H9 (cell line): ENCODE measurements at places on chromosomes 4 and X.
A peak's percentile ranks its signal among the peaks of the same experiment; 100 is the strongest.

DNA sequence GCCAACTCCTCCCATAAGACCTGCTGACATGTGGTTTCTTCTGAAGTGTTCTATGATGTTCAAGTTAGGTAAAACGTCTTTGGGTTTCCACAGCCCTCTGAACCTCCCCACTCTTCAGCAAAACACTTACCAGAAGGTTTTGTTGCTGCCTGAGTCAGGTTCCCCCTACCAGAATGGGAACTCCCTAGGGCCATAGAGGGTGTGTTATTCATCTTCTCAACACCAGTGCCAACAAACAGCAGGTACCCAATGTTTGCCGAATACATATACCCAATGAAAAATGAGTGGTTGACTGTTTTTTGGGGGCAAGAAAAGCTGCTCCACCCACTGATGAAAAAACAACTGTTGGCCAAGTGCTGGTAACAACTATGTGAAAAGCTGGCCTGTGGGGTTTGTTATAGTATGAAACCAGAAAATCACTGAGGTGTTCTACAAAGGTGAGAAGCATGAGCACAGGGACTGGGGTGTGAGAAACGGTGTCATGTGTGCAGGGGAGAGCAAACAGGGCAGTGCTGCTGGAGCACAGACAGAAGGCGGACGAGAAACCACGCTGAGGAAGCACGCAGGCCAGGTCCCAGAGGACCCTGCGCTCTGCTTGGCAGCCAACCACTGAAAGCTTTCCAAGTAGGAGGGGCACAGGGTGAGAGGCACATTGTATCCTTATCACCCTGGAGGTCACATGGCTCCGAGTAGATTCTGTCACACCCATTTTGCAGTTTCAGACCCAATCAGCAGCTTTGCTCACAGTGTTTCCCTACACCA, 28.8 kb downstream of the ATP8A1 start:
- H3K27ac ChIP-seq: no peak overlapping the region
- H3K27me3 ChIP-seq: no peaks in the 10 kb centered on the region
- DNase-seq: peak; percentile 29
- no peak overlapping the region for H3K4me3 ChIP-seq

GRCh38 chrX:121160987-121161386, 113.6 kb downstream of the GLUD2 start:
- H3K4me1 ChIP-seq: no peaks in the 10 kb centered on the region
- no peaks in the 10 kb centered on the region for H3K36me3 ChIP-seq
- DNase-seq: no peak

GRCh38 chr4:20192736-20193135, 59.0 kb upstream of the SLIT2 start:
- no peaks in the 10 kb centered on the region for H3K4me1 ChIP-seq
- no peak overlapping the region for H3K27ac ChIP-seq
- no peak for DNase-seq
- no peak overlapping the region for H3K4me3 ChIP-seq
- H3K27me3 ChIP-seq: no peaks in the 10 kb centered on the region

- no peak overlapping the region for H3K4me3 ChIP-seq
- no peaks in the 10 kb centered on the region for H3K36me3 ChIP-seq
- H3K27me3 ChIP-seq: no peaks in the 10 kb centered on the region
- no peaks in the 10 kb centered on the region for H3K4me1 ChIP-seq
Observed at GRCh38 chr4:77852892-77853495, 9.6 kb upstream of the MRPL1 start.

DNA sequence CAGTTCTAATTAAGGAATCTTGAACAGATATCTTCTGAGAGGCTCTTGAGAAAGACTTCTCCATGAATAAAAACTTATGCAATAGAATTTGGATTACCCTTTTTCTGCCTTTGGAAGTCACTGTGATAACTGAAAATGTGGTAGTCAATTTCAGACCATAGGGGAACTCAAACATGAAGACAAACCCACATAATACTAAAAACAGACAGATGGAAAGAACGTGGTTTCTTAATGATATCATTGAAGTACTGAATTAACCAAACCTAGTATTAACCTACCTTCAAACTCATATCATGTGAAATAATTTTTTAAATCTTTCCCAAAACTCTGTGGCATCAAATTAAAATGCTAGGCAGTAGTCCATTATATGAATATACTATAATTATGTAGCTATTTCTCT, 153.5 kb downstream of the CAMK2D start:
- no peak overlapping the region for H3K27ac ChIP-seq
- H3K27me3 ChIP-seq: no peaks in the 10 kb centered on the region
- no peaks in the 10 kb centered on the region for H3K4me1 ChIP-seq
- DNase-seq: no peak

DNA sequence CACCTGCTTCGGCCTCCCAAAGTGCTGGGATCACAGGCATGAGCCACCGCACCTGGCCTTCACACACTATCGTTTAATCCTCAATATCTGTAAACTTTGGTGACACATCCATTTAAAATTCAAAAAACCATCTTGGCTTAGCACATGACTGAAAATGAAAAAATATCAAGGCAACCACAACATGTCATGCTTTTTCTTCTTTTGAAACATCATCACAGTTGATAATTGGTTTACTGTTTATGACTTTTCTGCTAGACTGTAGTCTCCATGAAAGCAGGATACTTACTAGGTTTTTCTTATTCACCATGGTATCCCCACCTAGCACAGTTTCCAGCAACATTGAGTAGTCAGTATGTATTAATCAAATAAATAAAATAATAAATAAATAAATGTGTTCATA, 11.0 kb downstream of the GNRHR start:
- DNase-seq: no peak
- no peak overlapping the region for H3K4me3 ChIP-seq
- H3K36me3 ChIP-seq: no peaks in the 10 kb centered on the region
- no peaks in the 10 kb centered on the region for H3K4me1 ChIP-seq

DNA sequence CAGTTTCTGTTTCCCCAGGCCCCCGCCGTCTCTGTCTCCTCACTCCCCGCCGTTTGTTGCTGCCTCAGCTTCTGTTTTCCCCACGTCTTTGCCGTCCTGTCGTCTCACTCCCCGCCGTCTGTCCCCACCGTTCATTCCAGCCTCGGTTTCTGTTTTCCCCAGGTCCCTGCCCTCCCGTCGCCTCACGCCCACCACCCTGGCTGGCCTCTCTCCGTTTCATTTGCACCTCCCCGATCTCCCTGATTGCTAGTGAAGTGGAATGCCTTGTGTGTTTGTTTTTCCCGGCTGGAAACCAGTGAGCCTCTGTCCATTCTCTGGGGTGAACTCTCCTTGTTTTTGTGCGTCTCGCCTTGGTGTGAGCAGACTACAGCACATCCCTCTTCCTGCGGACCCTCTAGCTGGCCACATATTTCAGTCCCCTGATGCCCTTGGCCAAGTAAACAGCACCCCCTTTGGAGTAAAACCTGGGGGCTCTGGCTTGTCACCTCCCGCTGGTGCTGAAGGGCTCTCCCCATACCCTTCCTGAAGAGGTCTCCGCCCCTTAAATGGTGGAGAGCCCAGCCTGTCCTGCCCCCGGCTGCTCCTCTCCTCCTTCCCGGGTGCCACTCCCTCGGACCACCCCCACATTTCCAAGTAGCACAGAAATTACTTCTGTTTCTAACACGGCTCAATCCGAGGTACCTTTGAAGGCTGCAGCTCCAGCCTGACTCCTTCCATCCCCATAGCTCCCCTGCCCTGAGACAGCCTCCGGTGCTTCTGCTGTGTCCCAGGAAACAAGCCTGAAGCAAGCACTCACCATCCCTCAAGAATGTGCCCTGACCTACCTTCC, 13.2 kb downstream of the TMEM175 start:
- no peaks in the 10 kb centered on the region for H3K27me3 ChIP-seq
- peak overlapping the region; percentile 67 for H3K4me3 ChIP-seq
- H3K36me3 ChIP-seq: no peaks in the 10 kb centered on the region

- H3K36me3 ChIP-seq: peaks cover 17% of the 10 kb centered on the region
- H3K27ac ChIP-seq: no peak overlapping the region
Observed at GRCh38 chr4:19151684-19152083, 1100.0 kb upstream of the SLIT2 start.

DNA sequence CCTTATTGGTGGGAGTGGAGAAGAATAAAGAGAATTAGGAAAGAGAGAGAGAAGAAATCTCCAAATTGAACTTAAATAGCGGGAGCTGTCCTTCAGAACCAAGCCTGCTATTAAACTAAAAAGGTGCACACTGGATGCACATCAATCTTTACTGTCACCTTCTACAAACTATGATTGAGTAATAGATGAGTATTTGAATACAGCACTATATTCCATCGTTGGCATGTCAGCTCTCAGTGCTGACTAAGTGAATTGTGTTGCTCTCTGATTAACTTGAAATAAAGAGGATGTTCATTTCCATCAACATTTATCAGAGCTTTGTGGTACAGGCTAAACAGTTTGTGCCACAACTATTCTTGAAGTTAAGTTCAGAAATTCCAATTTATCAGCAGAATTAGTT, 143.7 kb upstream of the PABPC4L start:
- H3K27ac ChIP-seq: no peak overlapping the region
- H3K4me3 ChIP-seq: no peak overlapping the region
- DNase-seq: no peak
- H3K4me1 ChIP-seq: no peaks in the 10 kb centered on the region
